Right cardiac atrium (tissue), 5 donors: ENCODE measurements at places on chromosomes 5 and 9. TPM values are rescaled to one million over a fixed set of nuclear protein-coding genes. Genes with fewer than 3 reads are reported as not detected.
A peak's percentile ranks its signal among the peaks of the same experiment; 100 is the strongest.

DNA sequence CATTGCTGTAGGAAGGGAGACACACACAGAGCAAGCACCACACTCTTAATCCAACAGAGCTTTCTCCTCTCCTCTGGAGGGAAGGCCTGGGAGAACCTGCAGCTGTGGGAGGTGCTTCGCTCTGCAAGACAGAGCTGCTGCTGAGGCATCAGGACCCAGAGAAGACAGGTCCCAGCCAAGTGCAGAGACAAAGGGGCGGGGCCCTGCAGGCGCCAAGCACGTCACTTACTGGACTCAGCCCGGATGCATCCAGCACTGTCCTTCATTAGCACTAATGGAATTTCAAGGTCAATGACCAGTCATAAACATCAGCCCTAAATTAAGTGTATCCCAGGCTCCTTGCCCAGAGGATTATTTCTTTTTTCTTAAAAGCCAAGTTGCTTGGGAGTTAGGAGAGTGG, 337.1 kb upstream of the PANK3 start:
- DNase-seq, result peak; percentile 83

Gene PDZD2
- 103 TPM for total RNA-seq

Gene SEMA6A
- total RNA-seq, result 4.0 TPM

DNA sequence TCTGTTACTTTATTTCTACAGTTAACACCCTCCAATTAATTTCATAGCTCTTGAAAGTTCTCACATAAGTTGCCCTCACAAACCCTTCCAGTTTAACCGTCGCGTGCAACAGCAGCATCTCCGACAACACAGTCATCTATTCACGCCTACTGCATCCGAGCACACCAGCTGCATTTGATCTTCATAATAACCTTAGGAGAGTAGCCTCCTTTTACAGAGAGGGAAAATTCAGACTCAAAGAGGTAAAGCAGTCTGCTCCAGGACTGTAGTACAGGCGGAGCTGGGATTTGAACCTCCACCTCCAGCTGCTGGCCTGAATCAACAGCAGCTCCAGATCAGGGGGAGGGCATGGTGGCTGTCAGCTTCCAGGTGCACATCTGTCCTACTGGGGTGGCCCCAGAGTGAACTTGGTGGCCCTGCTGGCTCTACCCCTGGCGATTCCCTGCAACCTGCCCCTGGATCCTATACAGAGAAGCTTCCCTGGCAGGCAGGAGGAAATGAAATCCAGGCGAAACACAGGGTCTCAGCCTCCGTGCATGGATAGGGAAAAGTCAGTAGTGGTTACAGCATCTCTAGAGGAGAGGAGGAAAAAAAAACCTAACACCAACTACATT, 71.6 kb upstream of the UNC5A start:
- no peak for DNase-seq

Gene CCL21
- 2.2 TPM for total RNA-seq

GRCh38 chr5:112063856-112064255, 306.9 kb upstream of the NREP start:
- no peak for DNase-seq

DNA sequence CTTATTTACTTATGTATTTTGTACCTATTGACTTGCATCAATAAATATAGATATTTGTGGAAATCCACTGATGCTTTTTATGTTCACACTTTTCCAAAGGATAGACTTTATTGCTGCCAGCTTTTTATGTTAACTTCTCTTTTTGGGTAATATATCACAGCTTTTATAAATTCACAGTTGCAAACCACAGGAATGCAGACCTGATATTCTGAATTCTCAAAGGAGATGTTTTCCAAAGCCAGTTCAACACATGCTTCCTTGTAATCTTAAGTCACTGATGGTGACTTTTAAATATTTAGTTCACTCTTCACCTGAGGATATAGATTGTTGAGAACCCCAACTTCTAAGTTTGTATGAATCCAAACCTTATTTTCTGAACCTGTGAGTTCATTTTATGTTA, 223.4 kb upstream of the PRR16 start:
- DNase-seq, result no peak

DNA sequence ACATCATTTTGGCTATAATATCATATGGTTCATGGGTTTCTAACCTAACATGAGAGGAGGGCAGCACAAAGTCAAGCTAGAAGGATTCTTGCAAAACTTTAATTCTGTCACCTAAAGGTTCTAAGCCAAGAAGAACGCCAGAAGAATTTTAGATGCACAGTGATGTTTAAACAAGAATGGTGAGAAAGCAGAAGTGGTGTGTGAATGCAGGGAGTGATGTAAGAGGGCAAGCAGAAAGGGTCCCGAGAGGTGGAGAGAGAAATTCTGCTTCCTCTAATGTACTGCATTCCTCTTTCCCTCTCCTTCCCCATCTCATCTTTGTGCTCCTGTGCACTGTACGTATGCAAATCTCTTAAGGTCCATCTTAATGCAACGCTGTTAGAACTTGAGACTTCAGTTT, 2.1 kb upstream of the TRMO start:
- no peak for DNase-seq

Gene CTNND2
- 4.8 TPM for total RNA-seq

Gene ENTREP1
- total RNA-seq, result 29.2 TPM

DNA sequence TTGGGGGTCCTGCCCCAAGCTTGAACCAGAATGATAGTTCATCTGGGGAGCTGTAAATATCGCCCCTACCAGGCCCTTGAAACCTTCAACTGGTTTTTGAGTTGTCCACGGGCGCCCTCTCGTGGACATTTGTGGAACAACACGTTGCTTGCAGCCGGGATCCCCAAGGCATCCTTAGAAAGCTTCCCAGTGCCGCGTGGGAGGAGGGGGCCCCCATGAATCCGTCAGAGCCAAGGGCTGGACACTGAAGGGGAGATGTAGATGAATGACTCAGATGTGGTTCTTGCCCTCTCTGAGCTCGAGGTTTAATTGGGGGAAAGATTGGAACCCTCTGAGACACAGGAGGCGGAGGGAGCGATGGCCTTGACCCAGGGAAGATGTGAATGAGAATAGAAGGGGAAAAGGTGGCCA, 31.8 kb upstream of the ORM1 start:
- peak; percentile 87 for DNase-seq

Gene CYSRT1
- not detected for total RNA-seq

DNA sequence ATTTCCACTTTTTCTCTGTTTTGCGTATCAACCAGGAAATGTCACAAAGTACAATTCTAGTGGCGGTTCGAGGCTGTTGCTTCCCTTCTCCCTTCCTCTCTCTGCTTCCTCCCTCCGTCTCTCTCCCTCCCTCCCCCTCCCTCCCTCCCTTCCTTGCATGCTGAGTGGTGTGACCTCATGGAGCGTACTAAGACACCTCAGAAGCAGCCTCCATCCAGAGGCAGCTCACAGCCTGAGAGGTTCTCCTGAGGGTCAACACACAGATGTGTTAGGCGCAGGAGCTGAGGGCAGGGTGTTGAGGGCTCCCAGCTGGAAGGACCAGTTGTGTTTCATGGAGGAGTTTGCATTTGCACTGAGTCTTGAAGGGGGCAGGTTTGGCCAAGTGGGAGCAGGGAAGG, 57.7 kb downstream of the COL5A1 start:
- DNase-seq, result peak; percentile 38

GRCh38 chr5:82905986-82906385, 171.2 kb downstream of the TMEM167A start:
- no peak for DNase-seq

Gene ZNG1C
- total RNA-seq, result 15.7 TPM

Gene THBS4
- 2.6 TPM for total RNA-seq

Gene ZBED3
- total RNA-seq, result 10.2 TPM

Gene LCN9
- total RNA-seq, result not detected

- no peak for DNase-seq
These were observed 18.6 kb downstream of the TMEM252 start for GRCh38 chr9:68522131-68522530.

- DNase-seq, result no peak
These were observed 65.9 kb downstream of the ELL2 start for GRCh38 chr5:95895771-95896170.

Gene NUTM2G
- total RNA-seq, result not detected

Gene RABGAP1
- 56.7 TPM for total RNA-seq

Gene AQP7
- 128 TPM for total RNA-seq

GRCh38 chr9:90870621-90871326, 69.2 kb downstream of the SYK start:
- DNase-seq, result no peak

GRCh38 chr5:141528291-141528984, 39.6 kb downstream of the PCDHGC5 start:
- DNase-seq, result peak; percentile 81

Gene TAS2R1
- total RNA-seq, result not detected

DNA sequence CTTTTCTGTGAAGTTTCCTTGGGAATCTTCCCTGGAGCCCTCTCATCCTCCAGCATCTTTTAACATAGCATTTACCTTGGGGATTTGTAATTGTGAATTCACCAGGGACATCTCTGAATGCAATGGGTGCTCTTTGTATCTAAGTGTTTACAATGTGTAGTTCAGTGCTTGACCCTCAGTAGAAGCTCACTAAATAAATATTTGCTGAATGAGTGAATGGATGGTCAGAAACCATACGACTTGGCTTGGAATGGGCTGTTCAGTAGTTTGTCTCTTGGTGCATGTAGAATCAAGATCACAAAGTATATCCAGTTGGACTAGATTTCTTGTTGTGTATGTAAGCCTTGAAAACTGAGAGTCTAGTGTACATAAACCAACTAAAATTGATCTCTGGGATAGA, 81.8 kb upstream of the MEF2C start:
- no peak for DNase-seq

- DNase-seq, result no peak
These were observed 64.4 kb downstream of the C9orf85 start for GRCh38 chr9:71975833-71976232.

Gene FCN2
- not detected for total RNA-seq

GRCh38 chr9:114176624-114177291, 21.4 kb downstream of the COL27A1 start:
- DNase-seq, result no peak

- DNase-seq, result no peak
These were observed 451.8 kb downstream of the RAB3C start for GRCh38 chr5:59034498-59035186.

GRCh38 chr5:143117821-143118220, 285.7 kb downstream of the NR3C1 start:
- DNase-seq, result no peak

DNA sequence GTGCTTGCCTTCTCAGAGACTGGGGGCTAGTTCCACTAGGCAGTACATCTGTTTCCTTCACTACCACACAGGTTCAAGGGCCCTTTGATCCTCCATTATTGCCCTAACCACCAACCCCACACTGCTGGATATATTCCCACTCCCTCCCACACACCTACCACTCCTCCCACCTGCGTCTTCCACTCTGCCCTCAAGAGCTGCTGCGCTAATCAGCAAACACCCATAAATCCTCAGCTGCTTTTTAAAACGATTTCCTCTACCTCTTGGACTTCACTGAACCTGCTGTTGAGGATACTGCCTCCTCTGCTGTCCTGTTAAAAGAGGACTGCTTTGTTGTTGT, 120.9 kb downstream of the MAPKAP1 start:
- no peak for DNase-seq

Gene LRRC14B
- total RNA-seq, result 51.1 TPM

Gene ZNF622
- 35.9 TPM for total RNA-seq

Gene DIPK1B
- 34.2 TPM for total RNA-seq

Gene CARD9
- total RNA-seq, result 1.2 TPM

Gene PCDHGB6
- total RNA-seq, result 6.5 TPM

- DNase-seq, result no peak
These were observed 40.5 kb upstream of the SH3PXD2B start for GRCh38 chr5:172494630-172495505.

DNA sequence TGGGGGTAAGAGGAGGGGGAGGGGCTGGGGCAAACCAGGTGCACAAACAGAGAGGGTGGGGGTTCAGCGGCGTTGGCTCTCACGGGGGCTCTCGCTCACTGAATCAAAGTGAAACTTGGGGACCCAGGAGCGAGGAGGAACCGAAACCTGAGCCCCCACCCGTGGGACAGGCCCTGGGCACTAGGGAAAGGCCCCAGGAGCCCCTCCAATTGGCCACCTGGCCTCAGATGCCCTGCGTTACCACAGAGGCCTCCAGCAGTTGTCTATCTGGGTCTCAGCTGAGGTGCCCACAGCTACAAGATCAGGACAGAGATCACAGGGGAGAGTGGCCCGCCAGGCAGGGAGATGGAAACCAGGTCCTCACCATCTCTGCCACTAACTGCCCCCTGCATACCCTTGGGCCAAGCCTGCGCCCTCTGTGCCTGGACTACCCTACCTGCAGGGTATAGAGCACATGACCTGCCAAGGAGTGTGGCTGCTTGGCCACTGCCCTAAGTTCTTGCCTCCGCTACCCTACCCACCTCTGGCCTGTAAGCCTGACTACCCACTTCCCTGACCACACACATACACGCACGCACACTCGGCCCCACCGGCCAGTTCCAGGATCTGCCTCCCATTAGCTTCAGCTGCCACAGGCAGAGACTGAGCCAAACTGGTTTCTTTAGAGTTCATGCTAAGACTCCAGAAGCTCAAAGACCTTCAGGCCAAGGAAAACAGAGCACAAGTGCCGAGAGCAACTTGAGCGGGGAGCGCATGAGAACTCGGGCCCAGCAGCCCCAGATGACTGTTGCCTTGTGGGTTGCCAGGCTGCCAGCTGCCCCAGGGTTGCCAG, 39.9 kb downstream of the PAX5 start:
- no peak for DNase-seq

- no peak for DNase-seq
These were observed 24.0 kb upstream of the ANKRD31 start for GRCh38 chr5:75260708-75261107.

Gene CCDC152
- 3.9 TPM for total RNA-seq

- no peak for DNase-seq
These were observed 159.9 kb upstream of the WWC1 start for GRCh38 chr5:168131519-168131918.

DNA sequence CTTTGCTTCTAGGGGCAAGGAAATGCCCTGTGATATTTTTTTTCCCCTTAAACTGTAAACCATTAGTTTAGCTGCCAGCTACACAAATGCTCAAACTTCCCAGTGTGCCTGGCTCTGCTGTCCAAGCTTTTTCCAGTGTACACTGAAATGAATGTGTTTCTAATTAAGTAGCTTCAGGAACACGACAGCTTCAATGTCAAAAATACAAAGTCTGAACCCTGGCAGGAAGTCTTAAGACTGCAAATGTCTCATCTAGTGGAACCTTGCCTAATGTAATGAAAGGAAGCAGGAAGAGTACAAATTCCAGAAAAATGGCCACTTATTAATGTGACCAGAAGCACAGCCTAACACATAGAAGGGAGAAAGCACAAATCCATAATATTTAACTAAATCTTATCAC, 255.2 kb downstream of the CRB2 start:
- no peak for DNase-seq

DNA sequence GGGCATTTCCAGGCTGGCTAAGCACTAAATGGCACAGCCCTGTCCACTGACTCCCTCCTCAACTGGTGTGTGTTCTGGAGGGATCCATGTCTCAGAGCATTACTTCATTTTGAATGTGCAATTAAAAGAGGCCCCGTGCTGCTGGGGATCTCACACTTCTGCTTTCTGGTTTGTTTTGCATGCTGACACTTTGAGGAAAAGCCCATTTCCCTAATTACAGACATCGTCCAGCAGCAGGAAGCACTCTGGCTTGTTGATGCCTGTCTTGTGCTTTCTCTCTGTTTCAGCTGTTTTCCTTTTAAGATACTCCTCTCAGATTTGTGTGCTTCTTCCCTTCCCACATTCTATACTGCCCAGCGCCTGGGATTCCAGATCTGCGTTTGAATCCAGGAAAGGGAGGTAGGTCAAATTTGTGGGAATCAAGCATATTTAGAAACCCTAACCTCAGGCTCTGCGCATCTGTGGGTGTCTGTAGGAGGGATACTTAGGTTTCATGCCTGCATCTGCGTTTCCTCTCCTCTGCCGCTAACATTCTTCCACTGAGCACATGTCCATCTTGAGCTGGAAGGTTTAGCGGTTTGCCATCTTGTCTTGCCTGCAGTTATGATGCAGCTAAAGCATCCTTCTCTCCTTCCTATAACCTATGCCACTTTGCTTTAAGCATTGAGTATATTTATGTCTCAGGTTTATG, 25.7 kb downstream of the SYK start:
- DNase-seq, result no peak
